Pons (tissue), 1 donor: ENCODE measurements at places on chromosomes 3 and 15.
A peak's percentile ranks its signal among the peaks of the same experiment; 100 is the strongest.

DNA sequence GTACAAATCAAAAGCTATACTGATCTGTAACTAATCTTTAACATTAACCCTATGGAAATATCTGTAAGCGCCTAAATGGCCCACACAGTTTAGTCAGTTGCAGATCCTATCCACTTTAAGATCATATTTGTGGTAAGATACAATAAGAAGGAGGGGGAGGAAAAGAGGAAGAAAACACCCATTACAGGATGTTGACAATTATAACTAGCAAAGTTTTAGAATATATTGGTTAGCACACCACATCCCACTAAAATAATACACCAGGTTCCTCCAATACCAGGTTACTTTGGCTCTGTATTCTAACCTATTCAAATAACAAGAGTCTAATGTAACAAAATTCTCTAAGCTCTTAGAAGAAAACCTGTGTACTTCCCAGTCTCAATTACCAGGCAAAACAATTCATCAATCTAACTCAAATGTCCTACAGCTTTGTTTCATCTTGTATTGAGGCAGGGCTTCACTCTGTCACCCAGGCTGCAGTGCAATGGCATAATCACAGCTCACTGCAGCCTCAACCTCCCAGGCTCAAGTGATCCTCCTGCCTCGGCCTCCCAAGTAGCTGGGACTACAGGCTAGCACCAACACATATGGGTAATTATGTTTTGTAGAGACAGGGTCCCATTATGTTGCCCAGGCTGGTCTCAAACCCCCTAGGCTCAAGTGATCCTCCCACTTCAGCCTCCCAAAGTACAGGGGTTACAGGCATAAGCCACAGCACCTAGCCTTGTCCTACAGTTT, 4.2 kb downstream of the SLC4A7 start:
- no peak for DNase-seq

- no peak for DNase-seq
Observed at GRCh38 chr3:61631108-61631769, 69.9 kb downstream of the PTPRG start.

DNA sequence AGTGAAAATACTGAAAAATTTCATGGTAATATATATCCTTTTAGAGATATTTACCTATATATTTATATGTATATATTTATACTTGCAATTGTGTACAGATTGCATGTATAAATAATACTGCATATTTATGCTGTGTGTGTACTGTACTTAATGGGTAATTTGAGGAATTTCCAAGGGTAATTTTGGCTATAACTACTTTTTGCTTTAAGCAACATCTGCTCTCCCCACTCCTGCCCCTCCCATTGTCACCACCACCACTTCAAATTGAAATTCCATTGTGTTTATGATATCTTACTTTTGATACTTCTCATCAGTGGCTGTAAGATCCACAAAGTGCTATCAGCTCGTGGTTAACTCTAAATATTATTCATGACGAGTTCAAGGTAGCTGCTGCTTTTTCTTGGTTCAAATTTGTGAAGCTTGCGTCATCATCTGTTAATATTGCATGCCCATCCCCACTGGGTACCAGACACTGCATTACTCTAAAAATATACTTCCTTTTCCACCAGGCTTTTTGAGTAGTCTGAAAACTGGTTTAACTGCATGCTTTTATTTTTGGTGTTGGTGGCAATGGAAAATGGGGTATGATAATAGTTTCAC, 91.7 kb upstream of the MITF start:
- DNase-seq: no peak

GRCh38 chr3:42179110-42179725, 86.8 kb downstream of the CCK start:
- peak; percentile 35 for DNase-seq

DNA sequence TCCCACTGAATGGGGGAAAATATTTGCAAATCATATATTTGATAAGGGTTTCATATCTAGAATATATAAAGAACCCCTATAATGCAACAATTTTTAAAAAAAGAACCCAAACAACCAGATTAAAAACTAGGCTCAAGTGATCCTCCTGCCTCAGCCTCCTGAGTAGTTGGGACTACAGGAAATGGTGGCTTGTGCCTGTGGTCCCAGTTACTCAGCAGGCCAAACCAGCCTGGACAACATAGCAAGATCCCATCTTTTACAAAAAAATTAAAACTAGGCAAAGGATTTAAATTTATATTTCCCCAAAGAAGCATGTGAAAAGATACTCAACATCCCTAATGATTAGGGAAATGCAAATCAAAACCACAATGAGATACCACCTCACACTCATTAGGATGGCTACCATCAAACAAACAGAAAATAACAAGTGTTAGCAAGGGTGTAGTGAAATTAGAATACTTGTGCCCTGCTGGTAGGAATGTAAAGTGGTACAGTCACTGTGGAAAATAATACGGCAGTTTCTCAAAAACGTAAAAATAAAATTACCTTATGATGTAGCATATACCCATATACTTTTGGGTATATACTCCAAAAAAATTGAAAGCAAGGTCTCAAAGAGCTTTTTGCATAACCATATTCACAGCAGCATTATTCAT, 19.7 kb downstream of the TFDP2 start:
- no peak for DNase-seq

DNA sequence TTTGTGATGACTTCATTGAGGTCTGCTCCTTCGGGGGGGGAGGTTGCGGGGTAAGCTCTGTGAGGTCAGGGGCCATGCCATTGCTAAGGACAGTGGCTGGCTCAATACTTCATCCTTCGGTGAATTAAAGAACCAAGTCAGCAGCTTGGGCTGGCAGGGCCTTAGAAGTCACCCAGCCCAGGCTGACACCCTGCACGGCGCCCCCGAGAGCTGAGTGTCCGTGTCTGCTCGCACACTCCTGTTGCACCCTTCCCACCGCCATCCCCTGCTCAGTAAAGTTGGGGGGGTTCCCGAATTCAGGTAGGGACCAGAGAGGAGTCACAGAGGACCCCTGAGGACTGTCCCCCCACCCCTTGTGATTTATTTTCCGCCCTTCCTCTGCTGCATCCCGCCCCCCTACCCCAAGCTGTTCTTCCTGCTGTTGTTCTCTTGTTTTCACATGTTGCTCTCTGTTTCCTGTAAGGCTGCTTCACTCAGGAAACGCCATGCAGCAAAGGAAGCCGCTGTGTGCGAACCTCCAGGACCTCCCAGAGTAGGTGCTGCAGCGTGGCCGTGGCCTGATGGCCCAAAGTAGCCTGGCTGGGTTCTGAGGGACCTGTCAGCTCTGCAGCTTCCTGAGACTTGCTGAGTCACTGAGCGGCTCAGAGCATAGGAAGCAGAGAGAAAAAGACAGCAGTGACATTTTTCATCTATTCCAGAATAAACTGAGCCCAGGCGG, 14.4 kb downstream of the EFCC1 start:
- DNase-seq: no peak

- DNase-seq: peak; percentile 5
Observed at GRCh38 chr3:18951333-18951732, 197.0 kb upstream of the KCNH8 start.

GRCh38 chr3:13508496-13508895, 28.4 kb downstream of the HDAC11 start:
- no peak for DNase-seq

GRCh38 chr15:25849157-25849921, 13.8 kb downstream of the ATP10A start:
- peak; percentile 13 for DNase-seq

DNA sequence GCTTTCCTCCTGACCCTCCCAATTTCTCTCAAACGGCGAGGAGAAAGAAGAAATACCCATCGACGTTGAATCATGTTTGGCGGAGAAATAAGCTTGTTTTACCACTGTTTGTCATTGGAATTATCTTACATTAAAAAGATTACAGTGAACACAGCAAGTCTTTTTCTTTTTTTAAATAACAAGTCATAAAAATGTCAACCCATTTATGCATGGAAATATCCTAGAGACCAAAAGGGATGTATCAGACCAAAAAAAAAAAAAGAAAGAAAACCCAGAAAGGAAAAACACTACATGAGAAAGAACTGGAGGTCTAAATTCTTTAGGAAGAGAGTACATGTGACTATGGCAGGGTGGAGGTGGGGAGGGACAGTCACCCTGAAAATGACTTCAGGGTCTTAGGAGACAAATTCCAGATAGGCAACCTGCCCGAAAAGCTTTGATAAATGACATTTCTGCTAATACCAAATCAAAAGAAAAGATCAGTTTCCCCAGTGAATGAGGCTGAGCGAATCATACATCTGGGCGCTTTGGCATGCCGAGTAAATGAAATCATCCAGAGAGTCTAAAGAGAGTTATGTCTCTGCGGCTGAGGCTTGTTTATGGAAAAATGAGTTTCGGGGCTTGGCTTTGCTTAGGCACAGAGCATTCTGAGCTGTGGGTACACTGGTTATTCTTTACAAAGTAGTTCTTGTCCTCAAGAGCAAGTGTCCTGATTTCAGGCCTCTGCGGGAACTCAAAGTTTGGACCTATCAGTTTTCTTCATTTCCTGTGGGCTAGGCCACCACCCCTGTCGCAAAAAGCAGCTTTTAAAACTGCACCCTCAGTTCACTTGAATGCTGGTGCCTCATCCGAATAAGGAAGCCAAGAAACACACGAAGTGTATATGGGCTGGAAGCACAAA, 110.1 kb upstream of the TGFBR2 start:
- peak; percentile 33 for DNase-seq

DNA sequence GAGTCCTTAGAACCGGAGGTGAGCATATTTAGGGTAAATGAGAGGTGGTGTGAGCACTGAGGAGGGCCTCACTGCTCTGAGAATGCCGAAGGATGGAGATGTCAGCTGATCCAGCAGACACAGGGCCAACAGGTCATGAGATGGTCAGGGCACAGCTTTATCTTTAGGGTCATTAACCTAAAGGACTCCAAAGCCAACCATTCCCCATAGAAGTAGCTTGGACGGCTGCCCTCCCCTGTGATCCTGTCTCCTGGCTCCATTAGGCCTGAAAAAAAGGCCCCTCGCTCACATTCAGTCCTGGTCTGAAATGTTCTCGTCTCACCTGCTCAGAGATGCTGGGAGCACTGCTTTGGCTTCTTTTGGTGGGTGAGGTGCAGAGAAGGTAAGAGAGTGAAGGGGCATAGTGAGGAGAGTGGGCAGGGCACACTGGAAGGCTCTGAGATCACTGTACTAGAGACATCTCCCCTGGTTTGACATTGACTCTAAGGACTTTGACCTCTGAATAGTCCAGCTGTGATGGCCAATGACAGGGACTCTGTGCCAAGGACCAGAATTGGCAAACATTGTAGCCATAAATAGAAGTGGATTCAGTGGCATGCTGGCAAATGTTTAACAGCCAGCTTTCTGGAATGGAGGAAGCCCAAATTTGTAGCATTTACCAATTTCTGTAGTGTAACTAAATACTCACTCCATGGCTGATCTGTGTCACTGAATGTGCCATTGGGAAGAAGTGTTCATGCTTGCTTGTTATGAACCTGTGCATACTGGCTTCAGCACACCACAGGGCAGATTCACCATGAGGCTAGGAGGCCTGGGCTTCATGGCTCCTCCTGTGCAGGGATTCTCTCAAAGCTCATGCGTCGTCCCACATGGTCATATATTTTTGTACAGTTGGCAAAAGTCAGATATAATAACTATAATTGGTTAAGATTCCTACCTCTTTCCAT, 76.2 kb upstream of the MRPS22 start:
- no peak for DNase-seq

DNA sequence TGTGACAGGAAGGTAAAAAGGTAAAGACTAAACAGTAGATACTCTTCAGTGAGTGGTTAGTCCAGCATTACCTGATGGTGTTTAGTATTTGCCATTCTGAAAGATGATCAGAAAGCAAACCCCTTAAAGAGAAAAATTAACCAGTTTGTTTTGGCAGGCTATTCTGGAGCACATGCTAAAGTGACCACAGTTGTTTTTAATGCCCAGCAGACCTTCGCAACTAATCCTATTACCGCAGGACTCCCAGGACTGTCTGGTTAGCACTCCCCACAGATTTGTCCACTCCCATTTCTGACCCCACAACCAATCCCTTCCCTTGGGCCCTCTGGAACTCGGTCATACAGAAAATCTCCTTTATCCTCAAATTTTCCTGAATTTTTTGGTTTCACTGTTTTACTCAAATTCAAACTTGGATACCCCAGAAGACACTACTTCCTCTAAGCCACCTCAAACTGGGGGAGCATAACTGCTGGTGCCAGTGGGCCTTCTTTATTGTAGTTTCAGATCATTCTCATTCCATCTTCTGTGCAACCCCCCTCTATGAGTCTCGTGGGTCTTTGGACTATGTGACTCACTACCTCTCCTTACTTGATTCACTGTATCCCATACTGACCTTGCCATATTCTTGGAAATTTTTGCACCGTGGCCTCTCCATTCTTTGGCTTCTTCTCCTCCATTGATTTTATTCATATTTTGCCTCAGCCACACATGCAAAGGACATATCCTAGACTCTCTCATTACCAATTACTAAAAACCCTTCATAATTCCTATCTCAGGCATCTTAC, 104.4 kb downstream of the RBMS3 start:
- DNase-seq: no peak

DNA sequence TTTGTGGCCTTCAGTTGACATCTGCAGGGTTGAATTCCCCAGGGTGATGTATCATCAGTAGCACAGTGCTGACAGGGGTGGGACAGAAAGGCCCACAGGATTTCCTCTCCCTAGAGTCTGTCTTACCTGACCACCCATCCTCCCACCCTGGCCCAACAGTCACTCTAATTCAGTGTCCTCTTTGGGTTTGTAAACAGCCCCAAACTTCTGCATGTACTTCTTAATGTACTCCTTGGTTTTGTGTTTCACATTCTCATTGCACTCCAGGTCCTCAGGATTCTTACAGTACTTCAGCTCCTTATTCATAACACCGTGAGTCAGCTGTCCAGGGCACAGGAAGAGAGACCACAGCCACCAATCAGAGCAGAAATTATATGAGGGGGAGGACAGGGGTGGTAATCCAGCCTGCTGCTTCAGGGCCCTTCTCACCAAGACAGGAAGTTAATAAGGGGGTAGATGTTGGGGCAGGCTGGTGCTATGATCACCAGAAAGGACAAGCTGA, 37.5 kb downstream of the NBEAL2 start:
- DNase-seq: no peak

- DNase-seq: no peak
Observed at GRCh38 chr3:187370051-187370450, 1.9 kb downstream of the RTP4 start.

GRCh38 chr15:38682861-38683260, 118.2 kb upstream of the RASGRP1 start:
- no peak for DNase-seq

- DNase-seq: no peak
Observed at GRCh38 chr3:134922101-134922500, 127.0 kb downstream of the EPHB1 start.

GRCh38 chr3:178482981-178483380, 53.3 kb upstream of the KCNMB2 start:
- DNase-seq: no peak

DNA sequence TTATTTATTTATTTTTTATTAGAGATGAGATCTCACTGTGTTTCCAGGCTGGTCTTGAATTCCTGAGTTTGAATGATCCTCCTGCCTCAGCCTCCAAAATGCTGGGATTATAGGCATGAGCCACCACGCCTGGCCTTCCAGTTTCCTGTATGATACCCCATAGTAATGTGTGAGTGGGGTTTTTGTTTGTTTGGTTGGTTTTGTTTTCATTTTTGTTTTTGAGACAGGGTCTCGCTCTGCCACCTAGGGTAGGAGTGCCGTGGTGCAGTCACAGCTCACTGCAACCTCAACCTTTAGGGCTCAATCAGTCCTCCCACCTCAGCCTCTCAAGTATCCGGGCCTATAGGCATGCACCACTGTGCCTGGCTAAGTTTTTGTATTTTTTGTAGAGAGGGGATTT, 30.9 kb downstream of the GOLM2 start:
- DNase-seq: no peak
